ENCODE measurements at places on chromosomes 11 and 22.

DNA sequence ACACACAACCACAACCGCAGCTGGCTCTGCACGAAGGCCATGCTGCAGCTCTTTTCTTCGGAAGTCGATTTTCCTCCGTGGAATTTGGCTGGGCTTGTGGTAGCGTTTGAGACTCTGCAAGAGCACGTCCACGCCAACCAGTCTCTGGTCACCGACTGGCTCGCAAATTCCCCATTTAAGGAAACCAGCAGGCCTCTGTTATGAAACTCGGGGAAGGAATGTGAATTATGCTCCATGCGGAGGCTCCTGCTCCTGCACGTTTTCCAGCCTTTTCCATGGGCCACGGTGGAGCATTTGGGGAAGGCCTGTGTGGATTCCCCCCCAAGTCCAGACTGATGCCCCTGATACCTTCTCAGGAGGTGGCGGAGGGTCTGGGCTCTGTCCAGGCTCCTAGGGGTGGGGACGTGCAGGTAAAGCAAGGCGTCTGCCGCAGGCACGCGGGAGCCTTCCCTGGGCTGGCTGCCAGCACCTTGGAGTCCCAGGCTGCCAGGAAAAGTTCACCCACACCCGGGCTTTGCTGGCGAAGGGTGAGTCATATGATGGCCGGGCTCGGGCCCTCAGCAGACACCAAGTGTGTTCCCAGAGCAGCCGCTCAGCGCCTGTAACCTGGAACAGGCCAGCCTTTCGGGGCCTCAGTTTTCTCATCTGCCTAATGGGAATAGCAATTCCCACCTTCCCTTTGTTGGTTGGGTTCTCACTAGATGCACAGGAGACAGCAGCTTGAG lies 41.9 kb downstream of the LRP5 start:
- no peak for DNase-seq

- no peak for DNase-seq
Measured at GRCh38 chr22:43013355-43014315, 1.3 kb downstream of the PACSIN2 start.

GRCh38 chr11:95931916-95932315 lies 8.0 kb upstream of the MTMR2 start:
- no peak for DNase-seq

- no peak for DNase-seq
Measured at GRCh38 chr11:104784684-104785460, 113.4 kb downstream of the CASP12 start.

- no peak for DNase-seq
Measured at GRCh38 chr22:38454353-38455075, 485 bp downstream of the KCNJ4 start.

DNA sequence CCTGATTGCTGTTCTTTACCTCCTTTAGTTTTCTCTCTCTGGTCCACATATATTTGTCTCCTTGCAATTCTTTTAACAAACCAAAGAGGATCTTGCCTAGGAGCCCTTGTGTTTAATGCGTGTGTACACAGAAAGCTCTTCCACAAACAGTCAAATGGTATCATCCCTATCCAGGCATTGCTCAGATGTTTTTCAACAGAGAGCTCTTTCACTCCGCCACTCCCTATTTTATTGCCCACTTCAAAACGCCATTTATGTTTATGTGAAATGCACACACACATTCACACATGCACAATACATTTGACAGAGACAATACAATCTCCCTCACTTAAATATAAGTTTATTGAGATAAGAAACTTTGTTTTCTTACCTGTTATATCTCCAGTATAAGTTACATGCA lies 4.7 kb downstream of the OR5AP2 start:
- no peak for DNase-seq

GRCh38 chr11:105665281-105665680 lies 55.4 kb downstream of the GRIA4 start:
- no peak for DNase-seq

GRCh38 chr11:45187375-45187774 lies 40.9 kb downstream of the PRDM11 start:
- DNase-seq = no peak

GRCh38 chr11:73404048-73404447 lies 27.8 kb downstream of the RELT start:
- DNase-seq = no peak

DNA sequence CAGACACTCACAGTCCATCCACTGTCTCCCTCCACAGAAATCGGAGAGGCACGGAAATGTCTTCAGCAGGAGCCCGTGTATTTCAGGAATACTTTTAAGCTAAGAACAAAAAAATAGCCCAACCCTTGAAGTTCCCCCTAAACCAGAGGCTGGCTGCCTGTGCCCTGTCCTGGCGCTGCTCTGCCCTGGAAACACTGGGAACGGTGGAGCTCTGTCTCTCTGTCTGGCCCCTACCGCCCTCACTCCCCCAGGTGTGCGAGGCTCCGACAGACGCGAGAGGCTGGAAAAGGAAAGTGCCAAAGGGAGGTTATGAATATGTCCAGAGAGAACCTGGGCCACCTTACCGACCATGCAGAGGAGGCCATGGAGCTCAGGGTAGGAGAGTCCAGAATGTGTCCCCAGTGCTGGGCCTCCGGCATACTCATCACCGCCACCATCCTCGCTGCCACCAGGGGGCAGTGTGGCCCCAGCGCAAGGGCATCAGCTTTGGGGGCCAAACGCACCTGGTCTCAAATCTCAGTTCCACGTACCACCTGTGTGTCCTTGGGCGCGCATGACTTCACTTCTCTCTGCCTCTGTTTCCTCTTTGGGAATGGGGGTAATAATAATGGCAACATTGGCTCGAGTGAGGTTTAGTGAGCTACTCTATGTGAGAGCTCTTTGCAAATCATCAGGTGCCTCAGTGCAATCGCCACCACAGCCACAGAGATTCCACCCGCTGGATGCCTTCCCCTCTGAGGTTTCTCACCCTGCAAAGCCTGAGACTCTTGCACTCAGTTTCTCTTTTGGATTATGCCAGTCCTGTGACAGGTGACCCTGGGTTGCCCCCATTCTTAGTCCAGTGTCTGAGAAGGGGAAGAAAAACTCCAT lies 10.4 kb upstream of the SLCO2B1 start:
- DNase-seq = peak; percentile 11

GRCh38 chr11:64862987-64863390 lies 15.4 kb downstream of the EHD1 start:
- DNase-seq = no peak

- no peak for DNase-seq
Measured at GRCh38 chr11:71309611-71310010, 57.2 kb upstream of the SHANK2 start.

GRCh38 chr22:18975434-18976196 lies 39.5 kb upstream of the PRODH start:
- no peak for DNase-seq

- DNase-seq = no peak
Measured at GRCh38 chr11:17714870-17715269, 4.5 kb upstream of the MYOD1 start.

DNA sequence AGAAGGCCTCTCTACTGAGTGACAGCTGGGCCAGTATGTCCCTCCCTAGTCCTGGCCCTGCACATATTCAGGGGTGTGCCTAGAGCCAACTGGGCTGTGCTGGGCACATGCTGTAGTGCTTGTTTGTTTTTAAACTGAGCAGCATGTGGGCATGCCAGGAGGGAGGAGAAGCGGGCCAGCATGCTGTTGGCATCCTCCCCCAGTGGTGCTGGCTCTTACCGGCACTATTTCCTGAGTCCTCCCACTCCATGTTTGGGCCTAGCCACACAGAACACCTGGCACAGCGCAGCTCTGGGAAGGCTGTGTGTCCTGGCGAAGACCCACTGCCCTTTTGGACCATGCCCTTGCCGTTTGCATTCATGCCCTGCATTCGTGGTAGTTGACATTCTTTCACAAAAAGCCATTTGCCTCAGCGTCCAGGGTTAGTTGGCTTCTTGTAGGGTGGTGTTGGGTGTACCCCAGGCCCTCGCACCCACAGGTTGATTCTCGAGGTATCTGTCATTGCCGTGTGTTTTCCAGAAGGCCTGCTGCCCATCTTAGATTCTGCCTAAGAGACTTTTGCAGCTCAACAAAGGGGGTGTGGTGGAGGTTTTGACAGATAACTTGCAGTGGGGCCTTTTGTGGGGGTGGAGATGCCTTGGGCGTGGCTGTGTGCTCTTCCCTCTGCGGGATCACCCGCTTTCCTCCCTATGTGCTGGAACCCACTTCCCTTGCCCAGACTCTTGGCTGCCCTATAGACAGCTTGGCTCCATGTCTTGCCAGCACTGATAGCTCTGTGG lies 13.6 kb downstream of the DGCR8 start:
- DNase-seq = no peak

DNA sequence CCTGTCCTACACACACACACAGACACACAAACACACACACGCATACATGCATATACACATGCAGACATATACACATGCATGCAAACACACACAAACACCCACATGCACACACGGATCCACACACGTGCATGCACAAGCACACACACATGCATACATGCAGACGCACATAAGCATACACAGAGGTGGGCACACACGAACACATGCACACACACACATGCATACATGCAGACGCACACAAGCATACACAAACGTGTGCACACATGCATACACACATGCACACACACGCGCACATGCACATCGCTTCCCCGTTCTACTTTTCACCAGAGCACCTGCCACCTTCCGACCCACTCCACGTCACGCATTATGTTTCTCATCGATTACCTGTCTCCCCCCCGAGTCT lies 13.2 kb downstream of the PHF21B start:
- no peak for DNase-seq

- no peak for DNase-seq
Measured at GRCh38 chr11:129528296-129528695, 152.6 kb downstream of the BARX2 start.

DNA sequence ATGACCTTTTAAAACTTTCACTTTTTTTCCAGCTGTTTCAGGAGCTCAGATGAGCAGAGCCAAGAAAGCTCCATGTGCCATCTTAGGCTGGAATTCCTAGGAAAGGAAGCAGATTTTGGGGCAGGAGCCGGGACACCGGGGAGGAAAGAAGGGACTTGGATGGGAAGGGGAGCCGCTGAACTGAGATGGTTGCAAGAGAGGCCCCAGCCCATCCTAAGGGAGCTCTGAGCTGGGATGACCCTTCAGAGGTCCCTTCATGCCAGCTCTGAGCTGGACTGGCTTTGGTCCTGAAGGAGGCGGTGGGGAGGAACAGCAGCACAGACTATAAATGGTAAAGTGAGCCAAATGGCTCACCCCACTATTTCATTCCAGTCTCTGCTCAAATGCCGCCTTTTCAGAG lies 55.2 kb upstream of the SLC22A12 start:
- DNase-seq = no peak

DNA sequence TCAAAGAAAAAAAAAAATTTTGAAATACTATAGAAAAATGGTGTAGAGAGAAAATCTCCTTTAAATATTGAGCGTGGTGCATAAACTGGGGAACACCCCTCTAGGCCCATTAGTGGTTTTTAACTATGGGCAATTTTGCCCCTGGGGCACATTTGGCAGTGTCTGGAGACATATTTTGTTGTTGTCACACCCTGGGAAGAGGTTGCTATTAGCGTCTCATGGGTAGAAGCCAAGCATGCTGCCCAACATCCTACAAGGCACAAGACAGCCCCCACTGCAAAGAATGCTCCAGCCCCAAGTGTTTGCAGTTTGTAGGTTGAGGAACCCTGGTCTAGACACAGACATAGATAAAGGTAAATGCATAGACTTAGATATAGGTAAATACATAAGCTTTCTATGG lies 92.6 kb downstream of the KIAA1671 start:
- DNase-seq = no peak

GRCh38 chr11:44383246-44383645 lies 73.3 kb upstream of the ALX4 start:
- DNase-seq = no peak

DNA sequence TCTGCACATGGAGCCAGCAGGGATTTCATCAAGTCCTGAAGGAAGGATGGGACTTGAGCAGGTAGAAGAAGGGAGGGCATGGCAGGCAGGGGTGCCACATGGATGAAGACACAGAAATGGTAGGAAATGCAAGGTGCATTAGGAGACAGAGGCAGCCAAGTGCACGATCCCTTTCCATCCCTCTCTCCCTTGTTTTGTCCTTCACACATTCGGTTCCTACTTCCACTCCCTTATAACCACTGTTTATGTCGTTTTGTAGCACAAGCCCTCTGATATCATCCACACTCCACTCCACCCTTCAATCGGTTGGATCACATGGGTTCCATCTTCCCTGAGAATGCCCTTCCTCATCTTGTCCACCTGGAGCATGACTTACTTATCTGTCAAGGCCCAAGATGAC lies 35.2 kb downstream of the IFT27 start:
- no peak for DNase-seq

DNA sequence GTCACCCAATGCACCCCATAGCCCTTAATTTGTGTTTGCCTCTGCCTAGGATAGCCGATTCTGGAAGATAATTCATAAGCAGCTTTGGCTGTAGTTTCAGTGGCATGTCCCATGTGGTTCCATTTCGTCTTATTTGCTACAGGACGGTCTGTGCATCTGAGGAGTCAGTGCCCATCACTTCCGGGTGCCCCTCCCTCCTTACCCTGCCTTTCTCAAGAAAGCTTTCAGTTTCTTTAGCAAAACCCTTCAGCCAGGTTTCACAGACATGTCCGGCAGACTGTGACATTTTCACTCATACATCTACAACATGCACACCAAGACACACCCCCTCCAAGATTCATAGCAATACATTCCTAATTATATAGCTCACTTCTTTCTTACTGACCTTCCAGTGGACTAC lies 14.3 kb downstream of the TP53AIP1 start:
- no peak for DNase-seq

DNA sequence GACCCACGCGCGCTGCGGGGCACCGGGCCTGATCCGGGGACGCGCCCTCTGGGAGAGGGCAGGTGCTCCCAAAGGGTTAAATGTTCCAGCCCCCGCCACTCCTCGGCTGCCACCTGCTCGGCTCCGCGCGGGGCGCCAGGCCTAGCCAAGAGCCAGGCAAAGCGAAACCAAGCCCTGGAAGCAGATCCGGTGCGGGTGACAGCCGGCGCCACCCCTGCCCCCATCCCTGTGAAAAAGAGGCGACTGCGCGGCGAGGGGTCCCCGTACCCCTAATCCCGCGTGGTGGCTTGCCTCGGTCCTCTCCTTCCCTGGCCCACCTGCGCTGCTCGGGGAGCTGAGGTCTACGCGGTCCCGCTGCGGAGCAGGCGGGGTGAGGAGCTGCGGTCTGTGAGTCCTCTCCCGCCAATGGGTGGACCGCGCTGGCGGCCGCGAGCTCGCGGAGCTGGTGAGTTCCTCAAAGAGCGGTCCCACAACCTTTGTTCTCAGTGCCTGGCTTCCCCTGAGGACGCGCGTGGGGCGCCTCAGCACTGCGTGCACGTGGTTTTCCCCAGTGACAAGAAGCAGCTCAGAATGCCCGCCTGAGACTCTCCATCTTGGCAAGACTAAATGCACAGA lies at the start of gene ME3:
ME3 (minus strand) TSS at position 610 of the 615 bp plus-strand sequence.
- DNase-seq = no peak

DNA sequence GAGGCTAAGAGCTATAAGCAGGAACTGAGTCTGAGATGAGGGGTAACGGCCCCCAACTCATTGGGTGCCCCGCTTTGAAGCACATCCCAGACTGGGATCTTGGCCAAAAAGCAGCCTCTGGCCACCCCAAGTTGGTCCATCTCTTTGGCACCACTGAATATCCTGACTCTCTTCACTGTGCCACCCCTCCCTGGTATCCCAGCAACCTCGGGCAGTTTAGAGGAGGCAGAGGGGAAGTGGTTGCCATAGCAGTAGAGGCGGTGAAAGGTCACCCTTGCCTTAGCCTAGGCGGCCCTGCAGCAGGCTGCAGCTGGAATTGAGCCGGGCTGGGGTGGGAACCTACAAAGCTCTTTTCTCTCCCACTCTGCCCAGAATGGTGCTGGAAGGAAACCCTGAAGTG lies 1.1 kb downstream of the PELI3 start:
- DNase-seq = no peak

Data from NCI-H1694 (cell line).